ENCODE measurements at places on chromosomes 2 and 18.
A peak's percentile ranks its signal among the peaks of the same experiment; 100 is the strongest.

GRCh38 chr2:83565181-83565580 lies 893.9 kb downstream of the SUCLG1 start:
- no peak for DNase-seq

GRCh38 chr2:38026846-38027245 lies 49.1 kb downstream of the CYP1B1 start:
- no peak for DNase-seq

GRCh38 chr2:216188956-216189355 lies 79.8 kb downstream of the XRCC5 start:
- no peak for DNase-seq

- peak; percentile 65 for DNase-seq
Observed at GRCh38 chr2:99672766-99673350, 183.0 kb upstream of the REV1 start.

GRCh38 chr2:19881221-19881907 lies 20.4 kb downstream of the TTC32 start:
- no peak for DNase-seq

GRCh38 chr2:106073678-106074406 lies 120.3 kb downstream of the UXS1 start:
- DNase-seq, result no peak

DNA sequence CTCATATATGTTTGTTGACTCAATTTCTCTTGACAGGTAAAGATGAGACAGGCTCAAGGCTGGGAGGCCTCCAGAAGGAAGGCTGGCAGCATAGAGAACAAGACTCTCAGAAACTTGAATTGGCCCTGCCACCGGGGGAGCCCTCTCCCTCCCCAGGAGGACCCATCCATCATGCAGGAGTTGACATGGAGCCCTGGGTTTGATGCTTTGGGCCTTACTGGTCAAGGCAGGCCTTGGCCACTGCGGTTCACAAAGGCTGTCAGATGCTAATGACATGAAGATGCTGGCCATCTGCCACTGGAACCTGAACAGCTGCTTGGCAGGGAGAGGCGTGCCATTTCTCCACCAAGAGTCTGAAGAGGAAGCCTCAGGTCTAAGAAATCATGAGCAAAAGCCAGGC lies 193.6 kb downstream of the MTCL1 start:
- DNase-seq, result no peak

GRCh38 chr2:23622466-23622865 lies 237.5 kb downstream of the KLHL29 start:
- no peak for DNase-seq

DNA sequence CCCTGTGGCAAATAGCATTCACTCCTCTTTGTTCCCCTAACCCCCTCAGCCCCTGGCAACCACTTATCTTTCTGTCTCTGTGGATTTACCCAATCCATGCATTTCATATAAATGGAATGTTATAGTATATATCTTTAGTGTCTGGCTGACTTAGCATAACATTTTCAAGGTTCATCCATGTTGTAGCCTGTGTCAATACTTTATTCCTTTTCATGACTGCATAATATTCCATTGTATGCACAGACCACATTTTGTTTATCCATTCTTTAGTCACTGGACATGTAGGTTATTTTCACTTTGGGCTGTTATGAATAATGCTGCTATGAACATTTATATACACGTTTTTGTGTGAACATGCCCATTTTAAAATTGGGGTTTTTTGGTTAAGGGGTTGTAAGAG lies 42.8 kb downstream of the TET3 start:
- DNase-seq, result no peak

GRCh38 chr2:174544156-174544555 lies 53.4 kb downstream of the WIPF1 start:
- no peak for DNase-seq

DNA sequence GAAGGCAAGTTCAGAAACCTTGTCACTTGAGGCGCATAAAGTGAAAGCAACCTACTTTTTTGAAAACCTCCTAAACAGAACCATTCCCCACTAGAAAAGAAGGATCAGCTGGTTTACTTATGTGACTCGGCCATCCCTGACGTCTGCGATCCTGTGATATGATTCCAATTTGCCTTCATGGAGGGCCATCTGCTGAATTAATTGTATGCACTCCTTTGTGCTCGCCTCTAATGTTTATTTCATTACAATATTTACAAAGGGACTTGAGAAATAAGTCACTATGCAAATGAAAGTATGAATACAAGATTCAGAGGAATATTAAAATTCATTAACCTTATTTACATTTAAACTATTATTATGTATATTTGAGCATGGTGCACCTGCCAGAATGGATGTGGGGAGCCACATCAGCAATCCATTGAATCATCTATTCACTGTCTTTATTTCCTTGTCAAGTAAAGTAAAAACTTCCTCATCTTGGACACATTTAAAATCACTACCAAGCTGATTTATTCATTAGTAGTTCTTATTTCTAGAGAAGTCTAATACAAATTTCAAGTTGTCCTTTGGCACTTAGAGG lies 96.5 kb downstream of the RBM43 start:
- DNase-seq, result no peak

DNA sequence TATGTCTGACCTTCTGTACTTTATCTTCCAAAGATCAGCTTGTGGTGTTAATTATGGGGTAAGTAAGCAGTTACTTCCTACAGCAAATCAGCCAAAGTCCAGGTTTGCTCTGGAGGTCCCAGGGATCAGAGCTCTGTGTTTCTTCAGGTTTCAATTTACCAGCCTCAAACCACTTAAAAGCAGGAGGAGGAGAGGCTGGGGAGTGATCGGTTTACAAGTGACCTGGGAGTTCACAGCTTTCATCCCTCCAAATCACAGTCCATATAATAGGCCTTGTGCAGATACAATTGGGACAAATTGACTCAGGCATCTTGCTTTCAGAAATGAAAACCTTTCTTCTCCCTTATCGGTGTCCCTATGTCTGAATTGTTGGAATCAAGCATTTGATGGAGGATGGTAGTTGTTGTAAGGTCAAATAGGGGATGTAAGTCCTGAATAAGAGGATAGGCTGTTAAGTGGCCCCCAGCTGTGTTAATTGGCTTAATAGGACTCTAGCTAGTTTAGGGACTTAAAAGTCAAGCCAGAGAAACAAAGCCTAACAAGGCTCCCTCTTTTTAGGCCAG lies 188.0 kb upstream of the NT5C1B start:
- DNase-seq, result no peak

DNA sequence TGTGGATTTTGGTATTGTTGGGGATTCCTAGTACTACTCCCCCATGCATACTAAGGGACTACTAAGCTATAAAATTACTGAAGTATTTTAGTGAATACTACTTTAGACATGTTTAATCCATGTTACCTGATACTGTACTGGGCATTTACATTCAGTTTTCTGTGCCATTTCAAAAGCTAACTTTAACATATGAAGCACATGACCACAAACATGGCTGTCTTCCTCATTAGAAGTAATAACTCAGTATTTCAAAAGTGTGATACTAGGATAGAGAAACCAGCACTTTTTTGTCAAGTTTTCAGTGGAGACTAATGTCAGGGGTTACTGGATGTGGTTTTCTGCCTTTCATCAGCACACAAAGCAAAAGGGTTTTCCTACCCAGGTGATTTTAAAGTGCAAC lies 27.9 kb downstream of the WDR33 start:
- DNase-seq, result no peak

- no peak for DNase-seq
Observed at GRCh38 chr18:41769265-41769664, 185.8 kb upstream of the PIK3C3 start.

DNA sequence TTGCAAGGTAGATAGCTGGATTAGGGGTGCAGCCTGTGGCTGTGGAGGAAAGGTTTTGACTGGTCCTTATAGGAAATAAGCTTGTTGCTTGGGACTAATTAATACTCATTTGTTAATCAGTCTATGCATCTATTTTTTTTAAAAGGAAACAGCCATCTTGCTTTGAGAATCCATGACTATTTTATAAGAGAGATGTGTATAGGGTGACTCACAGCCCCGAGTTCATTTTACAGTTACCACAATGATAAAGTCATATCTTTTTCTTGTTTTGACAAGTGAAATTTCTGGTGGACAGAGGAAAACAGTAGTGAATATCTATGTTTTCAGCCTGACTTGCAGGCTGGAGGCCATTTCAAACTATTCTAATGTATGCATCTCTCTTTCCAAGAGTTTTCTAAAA lies 193.5 kb upstream of the CCDC68 start:
- no peak for DNase-seq

All from NCI-H460 (cell line).